ENCODE measurements at places on chromosomes 11 and 22.

GRCh38 chr11:107834995-107835394, 23.6 kb downstream of the SLC35F2 start:
- no peak for DNase-seq

DNA sequence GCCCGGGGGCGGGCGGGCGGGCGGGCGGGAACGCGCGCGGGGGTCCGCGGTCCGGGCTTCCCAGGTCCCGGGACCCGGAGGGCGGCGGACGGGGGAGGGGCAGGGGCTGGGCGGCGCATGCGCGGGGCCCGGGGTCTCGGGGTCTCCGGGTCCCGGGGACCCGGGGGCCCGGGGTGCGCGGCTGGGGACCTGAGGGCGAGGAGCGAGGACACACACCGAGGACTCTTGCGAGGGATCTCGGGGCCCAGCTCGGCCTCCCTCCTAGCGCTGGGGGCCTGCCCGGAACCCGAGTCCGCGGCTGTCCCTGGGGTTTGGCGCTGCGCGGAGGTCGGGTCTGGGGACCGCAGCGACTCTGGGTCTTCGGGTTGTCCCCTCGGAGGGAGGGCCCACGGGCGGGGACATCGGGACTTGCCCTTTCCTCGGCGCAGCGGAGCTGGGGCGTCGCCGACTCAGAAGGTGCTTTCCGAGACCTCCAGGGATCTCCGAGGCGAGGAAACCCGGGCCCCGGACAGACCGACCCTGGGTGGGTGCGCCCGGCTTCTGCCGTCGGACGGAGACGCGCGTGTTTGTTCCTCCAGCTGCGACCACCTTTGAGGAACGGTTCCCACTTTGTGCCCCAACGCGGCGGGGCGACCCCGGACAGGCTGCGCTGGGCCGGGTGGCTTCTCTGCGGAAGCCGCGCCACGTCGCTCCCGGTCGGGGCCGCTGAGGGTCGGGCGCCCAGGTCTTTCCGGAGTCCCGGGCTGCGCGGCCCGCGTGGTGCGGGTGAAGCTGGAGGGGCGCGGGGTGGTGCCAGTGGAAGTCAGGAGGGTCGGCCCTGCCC, 540 bp downstream of the PPARA start:
- no peak for DNase-seq

DNA sequence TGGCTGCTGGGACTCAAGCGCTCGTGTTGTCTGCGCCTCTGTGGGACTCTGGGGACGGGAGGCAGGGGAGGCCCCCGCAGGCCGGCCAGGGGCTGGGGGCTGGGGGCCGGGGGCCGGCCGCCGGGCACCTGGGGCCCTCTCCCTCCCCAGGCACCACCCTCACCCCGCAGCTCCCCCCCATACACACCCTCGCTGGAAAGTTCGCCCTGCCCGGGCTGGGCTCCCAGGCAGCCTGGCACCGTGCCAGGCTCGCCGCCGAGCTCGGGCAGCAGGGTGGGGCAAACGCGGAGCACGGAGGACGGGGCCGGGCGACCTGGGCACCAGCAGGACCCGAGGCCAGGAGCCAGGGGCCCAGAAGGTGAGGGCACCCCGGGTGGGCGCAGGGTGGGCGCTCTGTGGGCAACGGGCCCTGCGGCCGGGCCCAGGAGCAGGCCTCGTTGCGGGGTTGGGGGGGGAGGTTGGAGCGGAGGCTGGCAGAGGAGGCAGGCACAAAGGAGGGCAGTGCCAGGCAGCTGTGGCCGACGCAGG, 76.7 kb upstream of the WNT7B start:
- DNase-seq: no peak

DNA sequence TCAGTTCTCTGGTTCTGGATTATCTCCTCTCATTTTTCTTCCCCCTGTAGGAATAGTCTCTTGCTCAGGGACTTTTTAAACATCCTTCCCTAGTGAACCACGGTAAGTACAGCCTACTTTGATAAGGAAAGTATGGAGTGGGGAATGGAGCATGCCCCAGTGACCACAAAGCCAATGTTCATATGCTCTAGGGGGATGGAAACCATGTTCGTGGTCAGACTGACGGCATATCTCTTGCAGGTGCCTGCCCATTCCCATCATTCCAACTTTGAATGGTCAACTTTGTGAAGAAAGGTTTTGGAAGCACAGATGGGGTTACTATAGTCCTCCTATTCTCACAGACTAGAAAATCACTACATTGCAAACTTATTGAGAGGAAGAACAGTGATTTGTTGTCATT, 332.5 kb upstream of the NCAM1 start:
- DNase-seq: no peak

DNA sequence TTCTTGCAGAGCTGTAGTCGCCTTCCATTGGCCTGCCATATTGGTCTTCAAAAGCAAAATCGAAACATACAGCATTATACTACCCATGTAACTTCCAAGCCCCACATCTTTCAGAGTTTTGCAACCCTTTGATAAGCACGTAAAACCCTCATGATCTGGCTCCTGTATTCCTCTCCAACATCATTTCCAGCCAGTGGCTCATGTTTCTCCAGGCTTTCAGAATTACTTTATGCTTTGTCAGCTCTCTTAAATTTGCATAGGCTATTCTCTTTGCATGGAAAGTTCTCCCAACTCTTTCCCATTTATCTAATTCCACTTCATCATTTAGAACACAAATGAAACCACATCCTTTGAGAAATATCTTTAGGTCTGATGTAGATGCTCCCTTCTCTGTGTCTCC, 67.8 kb upstream of the DDI1 start:
- no peak for DNase-seq

GRCh38 chr11:28581286-28582242, 473.4 kb downstream of the METTL15 start:
- no peak for DNase-seq

DNA sequence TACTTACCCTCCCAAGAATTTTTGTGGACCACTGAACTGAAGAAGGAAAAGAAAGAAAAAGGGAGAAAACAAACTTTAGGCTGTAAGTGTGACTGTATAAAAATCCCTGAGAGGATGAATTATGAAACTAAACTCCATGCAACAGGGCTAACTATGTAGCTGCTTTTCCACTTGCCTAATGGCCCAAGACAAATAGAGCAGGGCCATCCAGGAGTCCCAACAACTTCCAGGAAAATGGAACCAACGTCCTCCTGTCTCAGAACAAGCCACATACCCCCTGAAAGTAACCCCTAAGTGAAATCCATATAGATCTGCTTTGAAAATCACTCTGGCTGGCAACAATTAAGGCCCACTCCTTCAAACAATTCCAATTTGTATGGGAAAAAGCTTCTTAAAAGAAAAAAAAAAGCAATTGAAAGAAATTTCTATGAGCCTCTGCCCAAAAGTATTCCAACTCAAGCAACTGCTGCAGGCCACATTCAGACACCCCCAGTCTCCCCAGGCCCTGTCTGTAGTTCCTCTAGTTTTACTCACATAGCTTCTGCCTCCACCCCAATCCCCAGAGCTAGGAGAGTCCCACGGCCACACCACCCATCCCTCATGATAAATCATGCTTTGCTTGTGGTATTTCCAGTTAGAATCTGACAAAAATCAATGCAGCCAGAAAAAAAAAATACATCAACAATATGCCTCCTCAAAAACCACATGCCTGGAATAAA, 12.7 kb downstream of the RBFOX2 start:
- DNase-seq: no peak

DNA sequence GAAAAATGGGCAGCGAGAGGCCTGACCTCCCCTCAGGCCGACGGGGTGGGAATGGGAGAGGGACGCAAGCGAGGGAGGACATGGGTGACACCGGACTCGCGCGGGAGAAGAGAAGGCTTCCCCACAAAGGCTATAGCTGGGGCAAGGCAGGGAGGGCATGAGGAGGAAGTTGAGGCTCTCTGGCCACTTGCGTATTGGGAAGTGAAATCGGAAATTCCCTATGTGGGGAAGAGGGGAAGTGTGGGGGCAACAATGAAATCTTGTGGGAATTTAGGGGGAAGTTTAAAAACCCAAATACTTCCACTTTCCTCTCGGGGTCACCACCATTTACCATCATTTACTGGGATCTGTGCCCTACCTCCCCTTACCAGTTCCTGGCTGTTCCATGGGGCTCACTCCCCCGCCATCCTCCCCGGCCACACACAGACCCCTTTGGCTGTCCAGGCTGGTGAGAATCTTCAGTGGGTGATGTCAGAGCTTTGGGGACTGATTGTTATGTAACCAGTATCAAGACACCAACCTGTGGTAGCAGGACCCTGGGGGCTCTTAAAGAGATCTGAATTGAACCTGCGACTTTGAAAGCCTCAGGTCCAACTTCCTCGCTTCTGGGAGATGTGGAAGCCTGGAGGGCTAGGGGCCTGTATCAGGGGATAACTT, 951 bp upstream of the EHD1 start:
- DNase-seq: no peak

- no peak for DNase-seq
These were observed 1060.5 kb downstream of the DLG2 start for GRCh38 chr11:84566671-84567070.

DNA sequence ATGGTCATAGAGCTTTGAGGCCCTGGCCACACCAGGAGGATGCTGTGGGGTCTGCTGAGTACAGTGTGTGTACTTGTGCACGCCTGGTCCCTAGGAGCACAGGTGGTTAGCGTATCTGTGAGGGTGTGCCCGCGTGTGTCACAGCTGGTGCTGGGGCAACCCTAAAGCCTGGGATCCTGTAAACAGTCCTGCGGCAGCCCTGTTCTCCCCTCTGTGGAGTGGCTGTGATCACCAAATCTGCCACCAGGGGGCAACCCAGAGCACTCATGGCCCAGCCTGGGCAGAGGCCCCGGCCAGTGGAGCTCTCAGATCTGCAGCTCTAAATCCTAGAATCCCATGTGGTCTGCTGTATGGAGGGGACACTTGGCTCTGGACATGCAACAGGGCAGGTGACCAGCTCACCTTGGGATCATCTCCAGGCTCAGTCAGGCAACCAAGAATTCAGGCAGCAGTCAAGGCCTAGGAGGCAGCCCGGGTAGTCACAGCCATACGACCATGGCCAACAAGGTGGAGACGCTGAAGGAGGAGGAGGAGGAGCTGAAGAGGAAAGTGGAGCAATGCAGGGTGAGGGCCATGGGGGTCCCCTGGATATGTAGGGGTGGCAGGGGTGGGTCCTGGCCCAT, 3.9 kb downstream of the SH3BP1 start:
- DNase-seq: peak; percentile 73

DNA sequence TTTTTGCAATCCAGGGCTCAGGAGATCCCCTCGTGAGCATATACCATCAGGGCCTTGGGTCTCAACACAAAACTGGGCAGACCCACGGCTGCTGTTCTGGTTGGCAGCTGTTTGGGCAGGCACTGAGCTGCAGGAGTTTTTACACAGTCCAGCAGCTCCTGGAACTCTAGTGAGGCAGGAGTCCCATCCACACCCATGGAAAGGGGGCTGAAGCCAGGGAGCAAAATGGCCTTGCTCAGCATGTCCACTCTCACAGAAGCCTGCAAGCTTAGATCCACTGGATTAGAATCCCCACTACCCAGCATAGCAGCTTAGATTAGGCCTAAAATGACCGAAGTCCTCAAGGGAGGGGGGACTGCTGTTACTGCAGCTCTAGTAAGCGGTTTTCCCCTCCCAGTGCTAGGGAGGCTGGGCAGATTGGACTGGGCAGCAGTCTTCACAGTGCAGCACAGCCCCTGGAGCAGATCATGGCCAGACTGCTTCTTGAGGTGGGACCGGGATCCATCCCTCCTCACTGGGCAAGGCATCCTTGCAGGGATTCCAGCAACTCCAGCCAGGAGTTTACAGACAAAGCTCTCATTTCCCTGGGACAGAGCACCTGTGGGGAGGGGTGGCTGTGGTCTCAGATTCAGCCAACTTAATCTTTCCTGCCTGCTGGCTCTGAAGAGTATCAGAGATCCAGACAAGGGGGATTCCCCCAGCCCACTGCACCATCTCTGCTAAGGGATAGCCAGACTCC, 36.4 kb upstream of the CARD16 start:
- DNase-seq: no peak

- no peak for DNase-seq
These were observed 1270.6 kb downstream of the LRRC4C start for GRCh38 chr11:40188848-40189247.

DNA sequence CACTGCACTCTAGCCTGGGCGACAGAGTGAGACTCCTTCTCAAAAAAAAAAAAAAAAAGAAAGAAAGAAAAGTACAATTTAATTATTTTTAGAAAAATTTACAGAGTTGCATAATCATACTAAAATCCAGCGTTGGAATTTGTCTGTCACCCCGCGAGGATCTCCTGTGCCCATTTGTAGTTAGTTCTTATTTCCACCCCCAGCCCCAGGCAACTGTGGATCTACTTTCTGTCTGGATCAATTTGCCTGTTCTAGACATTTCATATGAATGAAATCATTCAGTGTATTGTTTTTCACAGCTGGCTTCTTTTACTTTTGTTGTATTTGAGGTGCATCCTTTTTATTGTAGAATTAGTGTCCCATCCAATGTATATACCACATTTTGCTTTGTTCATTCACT, 102.6 kb upstream of the RASSF10 start:
- DNase-seq: no peak

- DNase-seq: no peak
These were observed 10.5 kb upstream of the RPS19BP1 start for GRCh38 chr22:39543095-39543494.

DNA sequence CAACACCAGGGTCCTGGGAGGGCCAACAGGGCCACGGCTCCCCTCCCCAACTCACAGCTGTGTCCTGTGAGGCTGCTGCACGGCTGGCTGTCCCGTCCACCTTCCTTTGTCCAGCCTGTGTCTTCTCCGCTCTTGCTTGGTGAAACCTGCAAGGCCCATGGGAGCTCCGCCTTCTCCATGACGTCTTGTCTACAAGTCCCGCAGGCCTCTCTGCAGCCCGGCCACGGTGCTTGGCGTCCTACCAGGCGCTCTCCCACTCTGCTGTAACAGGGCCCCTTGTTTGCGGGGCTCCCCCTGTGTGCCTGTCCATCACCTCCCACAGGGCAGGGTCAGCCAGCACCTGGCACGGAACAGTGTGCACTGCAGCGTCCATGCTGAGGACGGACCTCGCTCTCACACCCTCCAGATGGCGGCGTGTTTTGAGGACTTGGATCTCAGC, 866.8 kb downstream of the TBC1D22A start:
- no peak for DNase-seq

DNA sequence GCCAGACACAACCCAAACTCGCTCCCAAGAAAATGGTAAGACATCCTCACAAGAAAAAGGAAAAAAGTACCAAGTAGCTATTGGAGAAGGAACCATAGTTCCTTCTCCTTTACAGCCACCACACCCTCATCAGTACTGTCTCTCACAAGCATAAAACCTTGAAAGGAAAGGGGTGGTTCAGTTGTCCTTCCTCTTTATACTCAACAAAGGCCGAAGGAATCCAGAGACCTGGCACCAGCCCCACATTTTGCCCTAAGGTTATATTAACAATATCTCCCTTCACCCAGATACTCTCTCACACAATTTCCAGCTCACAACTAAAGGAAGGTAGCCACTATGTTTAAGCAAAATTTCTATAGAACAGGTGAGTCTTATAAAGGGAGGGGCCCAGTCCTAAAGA, 8.5 kb downstream of the FHIP1B start:
- DNase-seq: no peak

- no peak for DNase-seq
These were observed 416.5 kb downstream of the TMEM135 start for GRCh38 chr11:87454241-87454640.
